IPS DF 6.9 (cell line): ENCODE measurements at places on chromosomes 3 and 15.

- H3K27ac ChIP-seq, result no peak overlapping the region
- H3K4me3 ChIP-seq, result no peak overlapping the region
- no peaks in the 10 kb centered on the region for H3K27me3 ChIP-seq
These were observed 15.7 kb upstream of the PPARG start for GRCh38 chr3:12273045-12273695.

DNA sequence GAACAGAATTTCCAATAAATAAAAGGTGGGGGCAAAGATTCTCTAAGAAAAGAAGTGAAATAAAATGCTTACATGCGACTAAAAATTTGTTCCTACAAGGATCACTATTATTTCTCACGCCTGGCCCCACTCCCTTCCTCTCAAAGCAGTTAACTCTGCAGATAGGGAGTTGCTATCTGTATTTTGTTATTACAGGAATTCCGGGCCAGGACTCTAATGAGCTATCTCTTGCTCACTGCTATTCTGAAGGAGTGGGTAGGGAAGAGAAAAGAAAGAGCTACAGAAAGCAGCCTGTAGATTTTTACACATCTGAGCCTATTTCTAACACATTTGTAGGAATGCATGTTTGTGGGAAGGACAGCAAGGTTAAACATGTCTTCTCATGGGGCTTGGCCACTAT, 140.4 kb downstream of the PCCB start:
- DNase-seq, result no peak
- H3K4me3 ChIP-seq, result no peak overlapping the region
- no peak overlapping the region for H3K27ac ChIP-seq
- no peaks in the 10 kb centered on the region for H3K36me3 ChIP-seq

DNA sequence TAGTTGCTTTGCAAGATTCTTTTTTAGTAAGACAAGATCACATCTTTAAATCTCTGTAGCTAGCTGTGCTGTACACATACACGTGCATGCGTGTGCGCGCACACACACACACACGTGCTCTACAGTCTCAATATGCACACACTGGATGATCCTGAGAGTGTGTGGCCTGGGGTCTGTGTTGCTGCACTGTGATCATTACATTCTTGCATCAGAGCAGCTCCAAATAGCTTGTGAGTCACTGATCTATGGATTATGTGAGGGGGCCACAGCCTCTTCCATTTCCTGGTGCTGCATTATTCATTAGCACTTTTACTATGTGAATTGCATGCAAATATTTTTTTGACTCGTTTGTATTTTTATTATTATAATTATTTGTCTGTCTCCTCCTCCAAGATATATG, 34.6 kb downstream of the MCTP2 start:
- H3K27ac ChIP-seq, result no peak overlapping the region
- H3K27me3 ChIP-seq, result no peaks in the 10 kb centered on the region
- DNase-seq, result no peak
- no peaks in the 10 kb centered on the region for H3K4me1 ChIP-seq
- H3K4me3 ChIP-seq, result no peak overlapping the region
- no peaks in the 10 kb centered on the region for H3K36me3 ChIP-seq

GRCh38 chr3:43043071-43043766, 62.7 kb downstream of the POMGNT2 start:
- DNase-seq, result no peak
- no peaks in the 10 kb centered on the region for H3K27me3 ChIP-seq
- no peak overlapping the region for H3K4me3 ChIP-seq
- H3K4me1 ChIP-seq, result no peaks in the 10 kb centered on the region
- no peaks in the 10 kb centered on the region for H3K36me3 ChIP-seq
- no peak overlapping the region for H3K27ac ChIP-seq
